ENCODE measurements at places on chromosomes 6 and 20. TPM values are rescaled to one million over a fixed set of nuclear protein-coding genes. Genes with fewer than 3 reads are reported as not detected.
A peak's percentile ranks its signal among the peaks of the same experiment; 100 is the strongest.

HSD17B8 gene
- total RNA-seq = 2.6 TPM

GPANK1 gene
- total RNA-seq = 69.8 TPM

TUBB2B gene
- total RNA-seq = 2.9 TPM

TCF21 gene
- total RNA-seq = 5.0 TPM

MCHR2 gene
- not detected for total RNA-seq

IFT52 gene
- 55.8 TPM for total RNA-seq

LINC00237 gene
- total RNA-seq = not detected

ZC2HC1B gene
- not detected for total RNA-seq

OVOL2 gene
- total RNA-seq = not detected

NNAT gene
- total RNA-seq = 2.8 TPM

ARMH2 gene
- total RNA-seq = not detected

HLA-DOB gene
- not detected for total RNA-seq

WFDC5 gene
- not detected for total RNA-seq

MMS22L gene
- 11.4 TPM for total RNA-seq

- peak; percentile 72 for DNase-seq
Observed at GRCh38 chr20:3786665-3787323, at the start of gene CENPB. Gene CENPB, minus strand, starts transcription at chr20:3786740. Its CDS starts 257 bp downstream, at chr20:3786483.

GRCh38 chr6:11140056-11140455, 28.5 kb upstream of the ERVFRD-1 start:
- no peak for DNase-seq

GRCh38 chr6:15036690-15037245, 209.1 kb upstream of the JARID2 start:
- no peak for DNase-seq

- DNase-seq = no peak
Observed at GRCh38 chr20:62995898-62996595, 10.7 kb downstream of the BHLHE23 start.

DNA sequence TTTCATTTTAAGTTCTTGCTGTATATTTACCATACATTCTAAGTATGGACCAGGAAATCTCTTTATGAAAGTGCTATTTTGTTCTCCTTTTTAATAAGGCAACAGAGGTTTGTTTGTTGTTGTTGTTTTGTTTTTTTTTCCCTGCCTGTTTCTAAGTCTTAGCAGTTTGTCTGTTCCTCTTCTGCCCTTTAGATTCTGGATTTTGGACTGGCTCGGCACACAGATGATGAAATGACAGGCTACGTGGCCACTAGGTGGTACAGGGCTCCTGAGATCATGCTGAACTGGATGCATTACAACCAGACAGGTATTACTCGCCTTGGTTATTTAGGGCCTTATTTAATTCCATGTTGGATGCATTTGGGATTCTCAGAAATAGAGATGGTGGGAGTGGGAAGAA, 48.0 kb downstream of the MAPK14 start:
- DNase-seq = no peak

DNA sequence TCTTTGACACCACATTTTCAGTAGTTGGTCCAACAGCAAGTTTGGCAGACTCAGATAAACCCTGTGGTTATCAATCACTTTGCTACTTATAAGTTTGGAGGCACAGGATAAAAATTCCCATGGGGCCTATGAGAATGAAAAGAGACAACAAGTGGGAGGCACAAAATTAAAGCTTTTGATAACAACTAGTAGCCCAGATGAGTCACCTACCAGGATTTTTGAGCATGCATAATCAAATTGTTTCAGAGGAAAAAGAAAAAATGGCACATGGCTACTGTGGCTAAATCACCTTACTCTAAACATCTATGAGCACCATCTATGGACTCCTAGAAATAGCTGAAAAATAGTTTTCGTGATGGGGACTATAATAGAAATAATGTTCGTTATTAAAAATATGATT, 40.8 kb upstream of the BMP5 start:
- peak; percentile 32 for DNase-seq

GRCh38 chr20:40464731-40465208, 224.3 kb downstream of the MAFB start:
- DNase-seq = no peak

- DNase-seq = peak; percentile 7
Observed at GRCh38 chr6:110566346-110567125, 90.1 kb upstream of the SLC22A16 start.

GRCh38 chr6:33757113-33757512, 10.4 kb upstream of the IP6K3 start:
- DNase-seq = no peak

DNA sequence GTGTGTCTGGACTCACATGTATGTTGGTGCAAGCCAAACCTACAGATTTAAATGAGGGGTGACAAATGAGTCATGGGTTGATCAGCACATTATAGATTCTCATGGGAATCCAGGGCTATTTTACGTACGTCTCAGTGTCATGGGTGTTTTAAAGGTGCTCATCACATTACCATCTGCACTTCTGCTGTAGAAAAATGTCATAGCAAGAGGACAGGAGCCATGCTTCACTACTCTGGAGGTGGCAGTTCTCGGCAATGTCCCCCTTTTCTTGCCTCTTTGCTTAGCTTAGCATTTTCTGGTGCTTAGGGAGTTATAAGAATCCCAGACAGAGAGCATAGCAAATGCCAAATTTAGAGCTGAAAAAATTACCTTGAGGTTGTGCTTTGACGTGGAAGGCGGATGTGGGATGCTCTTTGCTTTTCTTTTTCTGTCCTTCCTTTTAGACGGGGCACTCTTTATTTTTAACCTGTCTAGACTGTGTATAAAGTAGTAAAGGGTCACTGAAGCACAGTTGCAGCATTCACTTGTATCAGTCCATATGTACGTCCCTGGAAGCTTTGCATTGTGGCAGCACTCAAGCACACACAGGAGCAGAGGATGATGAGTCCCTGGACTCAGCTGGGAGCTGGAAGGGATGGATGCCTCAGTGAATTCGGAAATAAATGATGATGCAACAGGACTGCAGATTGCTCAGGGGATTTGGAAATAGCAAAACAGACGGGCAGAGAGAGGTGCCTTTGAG, 139.7 kb downstream of the SYNDIG1 start:
- DNase-seq = peak; percentile 46

DNA sequence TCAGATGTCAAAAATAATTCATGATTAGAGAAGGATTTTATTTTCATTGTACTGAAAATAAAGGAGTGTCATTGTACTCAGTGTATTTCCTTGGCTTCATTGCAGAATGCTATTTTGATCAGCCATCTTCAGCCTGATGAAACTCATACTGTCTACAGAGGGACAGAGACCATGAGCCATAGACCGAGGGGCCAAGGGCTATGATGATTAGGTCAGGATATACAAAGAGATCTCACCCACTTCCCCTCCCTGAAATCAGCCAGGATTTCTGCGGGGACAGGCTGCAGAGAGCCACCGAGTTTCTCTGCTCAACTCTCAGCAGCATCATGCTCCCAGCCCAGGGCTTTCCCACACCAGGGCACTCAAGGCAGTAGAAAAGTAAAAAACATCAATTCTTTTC, 47.0 kb downstream of the ALDH8A1 start:
- DNase-seq = peak; percentile 29

DNA sequence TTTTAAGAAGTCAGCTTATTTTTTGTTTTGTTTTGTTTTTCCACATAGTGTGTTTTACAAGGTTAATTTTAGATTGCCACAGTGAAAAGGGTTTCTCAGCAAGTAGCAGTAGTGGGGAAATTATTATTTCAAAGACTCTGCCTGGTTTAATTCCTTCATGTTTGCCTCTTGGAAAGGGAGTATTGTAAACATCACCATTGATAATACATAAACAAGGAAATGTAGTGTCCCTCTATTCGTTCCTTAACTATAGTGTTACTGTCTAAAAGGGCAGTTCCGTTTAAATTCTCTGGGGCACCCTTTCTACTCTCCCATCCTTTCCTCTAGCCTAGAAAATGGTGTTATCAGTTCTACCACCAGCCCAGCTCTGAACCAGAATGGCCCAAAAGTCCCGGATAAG, 391.0 kb upstream of the SOX4 start:
- no peak for DNase-seq

- no peak for DNase-seq
Observed at GRCh38 chr6:42032366-42032765, 18.0 kb upstream of the TAF8 start.

- DNase-seq = no peak
Observed at GRCh38 chr20:8943631-8944030, 125.3 kb upstream of the PLCB4 start.

- no peak for DNase-seq
Observed at GRCh38 chr6:89302195-89302770, 12.8 kb downstream of the GABRR2 start.

GRCh38 chr6:34457382-34457741, 8.5 kb upstream of the PACSIN1 start:
- no peak for DNase-seq

DNA sequence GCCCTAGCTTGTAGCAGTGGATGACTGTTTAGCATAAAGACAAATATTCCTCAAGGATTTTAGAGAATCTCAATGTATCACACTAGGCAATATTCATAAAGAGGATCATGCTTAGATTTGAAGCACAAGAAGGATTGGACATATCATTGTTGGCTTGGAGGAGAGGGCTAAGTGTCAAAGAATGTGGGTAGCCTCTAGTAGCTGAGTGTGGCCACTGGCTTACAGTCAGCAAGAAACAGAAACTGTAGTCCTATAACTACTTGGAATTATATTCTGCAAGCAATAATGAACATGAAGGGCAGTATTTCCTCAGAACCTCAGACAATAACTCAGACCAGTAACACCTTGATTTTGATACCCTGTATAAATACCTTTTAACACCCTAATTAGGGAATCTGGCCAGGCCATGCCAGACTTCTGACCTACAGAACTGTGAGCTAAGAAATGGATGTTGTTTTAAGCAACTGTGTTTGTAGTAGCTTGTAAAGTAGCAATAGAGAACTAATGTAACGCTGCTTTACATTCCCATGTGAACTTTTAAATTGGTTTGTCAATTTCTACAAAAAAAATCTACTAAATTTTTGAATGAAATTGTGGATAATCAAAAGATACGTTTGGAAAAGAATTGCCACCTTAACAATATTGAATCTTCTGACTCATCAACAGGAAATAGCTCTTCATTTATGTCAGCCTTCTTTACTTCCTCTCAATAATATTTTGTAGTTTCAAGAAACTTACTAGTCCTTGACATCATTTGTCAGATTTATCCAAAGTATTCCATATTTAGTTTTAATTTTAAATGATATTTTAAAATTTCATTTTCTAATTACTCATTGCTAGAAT, 65.2 kb upstream of the RSPO3 start:
- DNase-seq = peak; percentile 13

DNA sequence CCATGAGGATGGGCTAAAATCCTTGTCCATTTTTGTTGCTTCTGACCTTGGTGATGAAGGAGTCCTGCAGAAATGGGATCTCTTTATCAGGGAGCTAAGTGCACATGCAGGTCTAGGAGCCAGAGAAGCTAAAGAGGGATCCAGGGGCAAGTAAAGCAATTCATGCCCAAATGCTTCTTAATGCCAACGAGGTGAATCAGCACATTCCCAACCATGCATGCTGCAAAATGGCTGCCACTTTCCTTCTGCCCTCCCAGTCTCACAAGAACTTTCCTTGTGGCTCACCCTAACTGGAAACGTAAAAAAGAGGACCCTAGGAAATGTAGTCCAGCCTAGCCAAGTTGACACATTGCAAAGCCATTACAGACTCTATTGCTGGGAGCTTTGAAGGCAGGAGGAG, 298.4 kb downstream of the MAFB start:
- DNase-seq = no peak

GRCh38 chr6:88865275-88865674, 98.1 kb downstream of the RNGTT start:
- no peak for DNase-seq

GRCh38 chr6:79438030-79438429, 99.2 kb downstream of the LCA5 start:
- peak; percentile 61 for DNase-seq

Measured in fibroblast of the aortic adventitia (primary cell).